ENCODE measurements at places on chromosomes 5 and 9.
A peak's percentile ranks its signal among the peaks of the same experiment; 100 is the strongest.

DNA sequence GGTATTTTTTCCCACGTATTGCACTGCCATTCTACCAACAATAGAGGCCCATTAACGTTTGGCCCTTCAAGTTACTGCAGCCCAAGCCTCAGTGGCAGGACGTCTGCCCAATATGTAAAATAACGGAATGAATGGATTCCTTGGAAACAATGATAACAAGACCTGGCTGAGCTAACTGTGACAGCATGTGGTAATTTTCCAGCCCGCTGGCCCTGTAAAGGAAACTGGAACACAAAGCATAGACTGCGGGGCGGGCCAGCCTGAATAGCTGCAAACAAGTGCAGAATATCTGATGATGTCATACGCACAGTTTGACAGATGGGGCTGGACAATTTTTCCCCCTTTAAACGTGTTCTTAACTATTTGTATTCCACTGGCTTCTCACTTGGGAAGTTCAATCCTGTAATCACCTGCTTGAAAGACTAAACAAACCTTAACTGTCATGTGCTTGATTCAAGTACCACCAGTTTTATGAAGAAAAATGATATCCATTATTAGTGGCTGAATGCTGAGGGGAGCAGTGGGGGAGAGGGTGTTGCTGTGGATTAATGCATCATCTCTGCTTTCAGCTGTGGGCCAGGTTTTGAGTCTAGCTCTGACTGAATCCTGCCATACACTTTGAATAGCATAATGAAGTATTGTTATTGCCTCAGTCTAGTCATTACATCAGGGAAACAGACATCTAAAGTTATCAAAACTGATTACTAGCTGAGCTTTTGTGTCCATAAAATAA, 323.9 kb downstream of the TMEM161B start:
- DNase-seq = no peak

DNA sequence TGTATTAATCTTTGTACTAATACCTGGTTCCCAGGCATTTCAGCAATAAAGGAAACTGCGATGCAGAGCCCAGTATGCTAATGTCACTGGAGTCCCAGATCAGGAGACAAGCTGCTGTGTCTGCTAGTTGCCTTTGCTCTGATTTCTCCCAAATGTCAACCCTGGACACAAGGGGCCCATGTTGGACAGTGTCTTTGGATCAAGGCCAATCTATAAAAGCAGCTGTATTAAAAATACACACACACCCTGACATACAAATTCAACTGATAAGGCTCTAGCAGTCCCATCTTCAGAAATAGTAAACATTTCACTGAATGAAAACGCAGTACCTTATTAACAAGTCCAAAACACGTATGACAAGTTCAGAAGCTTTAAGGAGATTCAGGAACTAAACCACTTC, 18.9 kb downstream of the LHFPL2 start:
- DNase-seq = no peak

DNA sequence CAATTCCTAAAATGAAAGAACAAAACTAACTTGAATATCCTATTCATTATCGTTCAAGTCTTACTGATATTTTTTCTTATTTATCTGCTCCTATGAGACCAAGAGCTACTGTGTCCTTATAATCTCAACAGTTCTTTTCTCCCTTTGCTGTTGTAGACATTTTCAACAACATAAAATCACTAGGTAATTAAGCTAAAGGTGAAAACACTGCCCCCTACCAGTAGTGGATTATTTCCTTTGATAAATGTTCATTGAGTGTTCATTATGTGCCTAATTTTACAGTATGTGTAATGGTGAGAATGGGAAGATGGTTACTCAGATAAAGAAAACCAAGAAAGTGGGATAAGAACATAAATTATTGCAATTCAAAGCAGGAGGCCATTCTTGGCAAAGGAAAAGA, 41.4 kb upstream of the PAPPA start:
- no peak for DNase-seq

- no peak for DNase-seq
Measured at GRCh38 chr5:128920345-128921215, 44.7 kb upstream of the SLC27A6 start.

- no peak for DNase-seq
Measured at GRCh38 chr5:82561797-82562196, 283.6 kb upstream of the RPS23 start.

- no peak for DNase-seq
Measured at GRCh38 chr5:51380603-51381207, 2.5 kb upstream of the ISL1 start.

DNA sequence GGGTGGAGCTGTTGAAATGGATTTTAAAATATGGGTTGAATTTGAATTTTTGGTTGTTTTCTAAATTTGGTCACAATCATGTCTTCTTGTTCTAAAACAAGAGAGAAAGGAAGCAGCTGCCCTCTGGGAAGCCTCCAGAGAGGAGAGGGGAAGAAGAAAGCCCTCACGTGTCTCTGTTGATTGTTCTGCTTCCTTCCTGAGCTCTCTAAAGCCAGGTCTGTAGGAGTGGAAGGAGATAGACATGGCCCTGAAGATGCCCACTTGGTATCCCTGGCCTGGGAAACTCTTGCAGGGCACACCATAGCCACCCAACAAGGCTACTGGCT, 59.6 kb downstream of the GALNT12 start:
- no peak for DNase-seq

GRCh38 chr5:35153375-35153932, 76.8 kb downstream of the PRLR start:
- no peak for DNase-seq

DNA sequence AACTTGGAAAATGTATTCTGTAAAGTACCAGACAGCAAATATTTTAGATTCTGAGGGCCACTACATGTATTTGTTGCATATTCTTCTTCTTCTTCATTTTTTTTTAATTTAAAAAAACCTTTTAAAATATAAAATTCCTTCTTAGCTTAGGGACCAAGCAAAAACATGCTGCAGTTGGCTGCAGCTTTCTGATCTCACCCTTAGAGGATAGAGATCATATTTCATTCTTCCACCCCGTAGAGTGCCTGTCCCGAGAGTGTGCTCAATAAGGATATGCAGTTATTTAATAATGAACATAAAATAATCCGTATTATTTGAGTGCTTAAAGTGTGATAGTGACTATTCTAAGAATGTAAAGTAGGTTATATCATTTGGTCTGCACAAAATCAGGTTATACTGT, 204.2 kb upstream of the CD180 start:
- no peak for DNase-seq

DNA sequence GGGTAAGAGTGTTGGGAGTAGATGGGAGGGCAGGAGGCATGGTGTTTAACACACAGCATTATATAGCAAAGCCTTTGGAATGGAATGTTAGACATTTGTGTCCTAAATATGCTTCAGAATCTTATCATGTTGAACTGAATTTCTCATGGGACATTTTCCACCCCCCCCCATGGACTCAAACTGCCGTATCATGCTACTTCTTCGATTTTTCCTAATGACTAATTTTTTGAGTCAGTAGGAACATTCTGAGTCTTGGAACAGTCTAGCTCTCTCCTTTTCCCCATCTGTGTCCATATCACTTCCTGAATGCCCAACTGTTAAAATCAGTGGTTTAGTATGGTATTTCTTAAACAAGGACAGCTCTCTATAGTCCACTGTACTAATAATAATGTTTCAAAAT, 380.6 kb downstream of the TLE4 start:
- DNase-seq = no peak

GRCh38 chr5:66851306-66851705, 255.1 kb downstream of the MAST4 start:
- DNase-seq = no peak

DNA sequence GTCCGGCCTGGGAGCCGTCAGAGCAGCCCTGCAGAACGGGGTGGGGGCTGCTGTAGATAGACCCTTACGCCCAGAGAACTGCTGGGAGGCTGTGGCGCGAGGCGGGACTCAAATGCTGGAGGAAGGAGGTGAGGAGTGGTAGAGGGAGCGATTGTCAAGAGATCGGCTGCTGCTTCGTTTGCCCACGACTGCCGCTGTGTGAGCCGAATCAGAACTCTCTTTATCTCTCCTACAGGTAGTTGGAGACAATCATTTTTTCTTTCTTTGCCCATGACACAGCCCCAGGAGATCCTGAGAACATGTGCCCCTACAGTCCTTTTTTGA, 456 bp downstream of the ZNF79 start:
- DNase-seq = peak; percentile 39

DNA sequence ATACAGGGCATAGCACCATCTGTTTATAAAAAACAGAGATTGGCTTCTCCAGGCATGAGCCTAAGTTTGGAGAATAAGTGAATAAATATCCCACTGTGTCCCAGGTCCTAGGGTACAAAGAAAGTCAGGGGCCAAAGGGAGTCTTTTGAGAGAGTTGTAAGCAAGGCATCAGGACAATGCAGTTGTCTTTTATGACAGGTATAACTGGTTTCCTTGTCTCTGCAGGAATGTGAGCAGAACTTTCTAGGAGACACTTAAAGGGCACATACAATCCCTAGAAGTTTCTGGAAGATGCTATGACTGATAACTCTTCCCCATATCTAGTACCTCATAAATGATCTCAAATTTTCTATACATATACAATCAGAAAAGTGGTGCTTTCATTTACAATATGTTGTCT, 245.6 kb upstream of the RGMB start:
- no peak for DNase-seq

DNA sequence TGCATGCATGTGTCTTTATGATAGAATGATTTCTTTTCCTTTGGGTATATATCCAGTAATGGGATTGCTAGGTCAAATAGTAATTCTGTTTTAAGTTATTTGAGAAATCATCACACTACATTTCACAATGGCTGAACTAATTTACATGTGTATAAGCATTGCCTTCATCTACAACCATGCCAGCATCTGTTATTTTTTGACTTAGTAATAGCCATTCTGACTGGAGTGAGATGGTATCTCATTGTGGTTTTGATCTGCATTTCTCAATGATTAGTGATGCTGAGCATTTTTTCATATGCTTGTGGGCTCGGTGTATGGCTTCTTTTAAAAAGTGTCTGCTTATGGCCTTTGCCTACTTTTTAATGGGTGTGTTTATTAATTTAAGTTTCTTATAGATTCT, 102.3 kb upstream of the CCDC112 start:
- DNase-seq = no peak

GRCh38 chr9:92820964-92821363, 56.3 kb upstream of the BICD2 start:
- DNase-seq = no peak

GRCh38 chr9:101247297-101247696, 137.5 kb downstream of the BAAT start:
- DNase-seq = no peak

GRCh38 chr9:120702075-120702474, 12.2 kb downstream of the MEGF9 start:
- DNase-seq = no peak

GRCh38 chr5:179355976-179356974, 11.0 kb upstream of the ADAMTS2 start:
- no peak for DNase-seq

- no peak for DNase-seq
Measured at GRCh38 chr5:116448870-116449427, 125.7 kb downstream of the SEMA6A start.

GRCh38 chr9:134067904-134068743, at the start of gene BRD3:
Gene BRD3 (minus strand): TSS chr9:134068026. CDS start chr9:134053477, 14,549 bp downstream.
- peak; percentile 82 for DNase-seq

- DNase-seq = no peak
Measured at GRCh38 chr9:113477661-113478060, 14.1 kb downstream of the RGS3 start.

DNA sequence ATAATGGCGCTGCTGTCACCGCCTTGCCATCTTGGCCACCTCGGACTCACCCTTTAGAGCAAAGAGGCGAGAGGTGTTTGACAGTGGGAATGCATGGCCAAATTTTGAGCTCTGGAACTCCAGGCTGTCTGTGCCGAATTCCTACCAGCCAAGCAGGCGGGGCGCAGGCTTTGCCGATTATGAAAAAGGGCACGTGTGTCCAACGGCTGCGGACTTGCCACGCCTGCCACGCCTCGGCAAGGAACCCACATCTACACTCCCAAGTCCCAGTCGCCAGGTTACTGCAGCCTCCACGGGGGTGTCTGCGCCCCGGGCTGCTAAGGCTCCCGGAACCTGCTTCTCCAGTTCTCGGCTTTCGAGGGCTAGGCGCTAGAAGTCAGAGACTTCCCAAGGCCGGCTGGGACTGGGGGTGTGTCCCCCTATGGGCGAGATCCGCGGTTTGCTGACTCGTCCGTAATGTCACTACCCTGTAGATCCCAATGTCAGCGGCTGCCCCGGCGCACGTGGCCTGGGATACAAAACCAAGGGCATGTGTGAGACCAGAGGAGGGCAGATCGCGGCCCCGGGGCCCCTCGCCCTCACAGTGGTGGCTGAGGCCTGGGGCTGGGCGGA, 2.8 kb downstream of the NPR3 start:
- no peak for DNase-seq

GRCh38 chr5:1490376-1490775, 33.4 kb downstream of the LPCAT1 start:
- DNase-seq = no peak

- no peak for DNase-seq
Measured at GRCh38 chr5:1062761-1063568, 48.9 kb downstream of the SLC12A7 start.

GRCh38 chr5:180133551-180133950, 62.0 kb upstream of the RNF130 start:
- no peak for DNase-seq

- DNase-seq = no peak
Measured at GRCh38 chr9:105877721-105878120, 183.4 kb downstream of the TMEM38B start.

DNA sequence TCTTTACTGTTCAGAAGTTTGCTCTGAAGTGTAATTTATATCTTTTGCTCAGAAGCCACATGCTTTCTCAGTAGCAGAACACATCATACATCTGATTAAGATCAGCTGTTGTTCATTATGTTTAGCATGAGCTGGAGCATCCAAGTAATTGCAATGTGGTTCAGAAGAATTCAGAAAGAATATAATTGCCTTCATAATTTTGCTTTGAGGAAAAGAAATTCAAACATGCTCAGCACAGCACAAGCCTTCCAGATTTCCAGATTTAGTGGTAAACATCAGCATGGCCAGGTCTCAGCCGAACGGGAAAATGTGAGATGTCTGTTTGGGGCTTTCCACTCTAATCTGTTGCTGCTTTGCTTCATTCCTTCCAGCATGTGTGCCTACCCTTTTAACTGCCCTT, 65.9 kb downstream of the ITGA1 start:
- no peak for DNase-seq

Data from activated naive CD4-positive, alpha-beta T cell (primary cell).